Stimulated activated CD4-positive, alpha-beta T cell treated with anti-CD3 and anti-CD28 coated beads, TNF-alpha, amount 100 ng/mL, for 48 hours (primary cell): ENCODE measurements at places on chromosomes 7 and 10.

DNA sequence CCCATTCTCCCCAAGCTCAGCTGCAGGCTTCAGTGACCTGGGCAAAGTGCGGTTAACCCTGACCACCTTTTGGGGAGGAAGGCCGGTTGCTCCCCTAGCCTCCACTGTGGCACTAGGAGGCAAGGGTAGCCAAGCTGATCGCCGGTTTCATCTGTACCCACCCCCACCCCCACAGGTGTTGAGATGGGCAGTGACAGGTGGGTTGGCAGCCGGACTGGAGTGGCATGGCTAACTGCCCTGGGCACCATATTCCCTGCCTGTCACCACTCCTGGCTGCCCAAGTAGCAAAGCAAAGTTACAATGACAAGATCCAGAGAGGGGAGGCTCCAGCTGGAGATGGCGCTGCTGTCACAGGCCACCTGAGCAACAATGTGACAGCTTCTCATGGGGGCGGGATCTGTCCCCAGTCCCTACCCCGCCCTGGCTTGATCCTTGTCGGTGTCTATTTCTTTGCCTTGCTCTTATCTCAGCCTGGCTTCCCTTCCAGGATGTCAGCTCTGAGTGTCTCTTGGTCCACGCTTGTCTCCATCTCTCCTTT is 27.0 kb upstream of the BMS1 start:
- no peak for DNase-seq

DNA sequence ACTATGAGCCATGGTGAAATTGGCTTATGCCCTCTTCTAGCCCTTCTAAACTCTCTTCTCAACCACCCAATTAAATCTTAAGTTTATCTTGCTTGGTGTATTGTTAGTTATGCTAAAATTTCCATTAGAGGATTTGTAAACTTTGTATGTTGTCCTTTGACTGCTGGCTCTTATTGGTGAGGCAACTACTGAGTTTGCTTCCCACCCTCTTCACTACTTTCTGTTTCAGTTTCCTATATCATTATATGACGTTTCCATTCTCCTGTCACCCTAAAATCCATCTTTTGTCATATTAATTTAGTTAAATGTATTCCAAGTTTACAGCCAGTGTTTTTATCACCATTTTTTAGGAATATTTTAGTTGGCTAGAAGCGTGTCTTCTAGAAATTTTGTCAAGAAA is 80.9 kb upstream of the VWC2 start:
- DNase-seq: no peak

DNA sequence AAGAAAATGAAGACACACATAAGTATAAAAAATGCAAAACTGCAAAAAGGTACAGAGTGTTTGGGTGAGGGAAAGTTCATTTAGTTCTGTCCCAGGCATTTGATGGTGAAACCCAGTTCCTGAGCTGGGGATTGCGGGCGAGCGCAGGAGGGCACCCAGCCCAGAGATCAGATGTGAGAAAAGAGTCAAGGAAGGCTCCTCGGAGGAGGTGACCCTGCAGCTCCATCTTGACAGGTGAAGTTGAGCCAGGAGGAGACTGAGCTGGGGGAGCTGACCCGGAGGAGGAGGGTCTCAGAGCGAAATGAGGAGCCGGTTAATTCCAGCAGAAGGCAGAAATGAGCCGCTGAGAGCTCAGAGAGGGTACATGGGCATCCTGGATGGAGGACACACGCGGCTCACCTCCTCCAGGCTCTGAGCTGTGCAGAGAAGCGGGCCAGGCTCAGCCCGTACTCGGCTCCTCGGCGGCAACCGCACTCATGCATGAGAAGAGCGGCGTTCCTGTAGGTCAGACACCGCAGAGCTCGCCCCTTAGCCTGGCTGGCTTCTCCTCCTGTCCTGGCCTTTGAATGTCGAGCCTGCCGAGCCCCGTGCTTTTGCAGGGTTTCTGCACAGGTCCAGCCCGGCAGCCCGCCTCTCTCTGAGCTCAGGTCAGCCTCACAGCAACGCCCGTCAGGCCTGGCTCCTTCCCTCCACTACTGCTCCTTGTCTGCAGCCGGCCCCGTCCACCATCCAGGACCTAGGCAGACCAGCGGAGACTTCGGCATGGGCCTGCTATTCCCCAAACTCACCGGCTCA is 9.5 kb upstream of the RAMP3 start:
- DNase-seq: no peak

GRCh38 chr7:111384065-111384891 is 178.0 kb downstream of the IMMP2L start:
- no peak for DNase-seq

GRCh38 chr7:95238252-95238943 is 85.9 kb downstream of the PON1 start:
- DNase-seq: no peak

GRCh38 chr10:101676565-101676964 is 18.4 kb downstream of the FBXW4 start:
- no peak for DNase-seq

DNA sequence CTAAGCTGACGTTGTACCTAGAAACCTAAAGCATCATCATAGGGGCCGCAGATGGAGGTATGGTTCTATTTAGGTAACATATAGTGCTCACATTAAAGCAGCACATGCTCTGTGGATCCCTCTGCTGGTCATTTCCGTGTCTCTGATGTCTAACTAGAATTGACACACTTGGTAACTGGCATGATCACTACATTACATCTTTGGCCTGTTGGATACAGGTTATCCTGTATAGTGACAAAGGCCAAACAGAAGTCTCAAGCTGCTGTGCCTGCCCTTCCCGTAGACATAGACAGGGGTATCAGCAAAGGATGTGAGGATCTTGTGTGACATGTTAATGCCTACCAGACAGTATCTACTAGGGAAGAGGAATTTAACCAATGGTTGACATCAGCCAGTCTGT is 51.2 kb downstream of the KIF5B start:
- no peak for DNase-seq

- no peak for DNase-seq
Observed at GRCh38 chr10:28276384-28276783, 26.5 kb downstream of the MPP7 start.

DNA sequence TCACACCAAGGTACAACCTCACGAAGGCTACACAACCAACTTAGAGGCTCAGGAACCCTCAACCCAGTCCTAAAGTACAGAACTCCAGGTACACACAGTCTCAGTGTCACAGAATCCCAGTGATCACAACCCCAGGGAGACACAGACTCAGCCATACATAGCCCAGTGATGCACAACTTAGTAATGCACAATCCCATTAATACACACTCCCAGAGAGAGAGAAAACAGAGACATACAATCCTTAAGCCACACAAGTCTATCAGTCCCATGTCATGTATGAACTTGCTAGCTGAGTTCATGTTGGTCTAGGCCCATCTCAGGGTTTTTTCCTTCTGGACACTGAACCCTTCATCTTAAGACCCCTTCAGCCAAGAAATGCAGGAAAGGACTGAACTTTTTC is 4.6 kb downstream of the KCNIP2 start:
- no peak for DNase-seq
